ENCODE measurements at places on chromosomes 5 and 9. TPM values are rescaled to one million over a fixed set of nuclear protein-coding genes. Genes with fewer than 3 reads are reported as not detected.

The FLT4 gene
- 8.2 TPM for total RNA-seq

DNA sequence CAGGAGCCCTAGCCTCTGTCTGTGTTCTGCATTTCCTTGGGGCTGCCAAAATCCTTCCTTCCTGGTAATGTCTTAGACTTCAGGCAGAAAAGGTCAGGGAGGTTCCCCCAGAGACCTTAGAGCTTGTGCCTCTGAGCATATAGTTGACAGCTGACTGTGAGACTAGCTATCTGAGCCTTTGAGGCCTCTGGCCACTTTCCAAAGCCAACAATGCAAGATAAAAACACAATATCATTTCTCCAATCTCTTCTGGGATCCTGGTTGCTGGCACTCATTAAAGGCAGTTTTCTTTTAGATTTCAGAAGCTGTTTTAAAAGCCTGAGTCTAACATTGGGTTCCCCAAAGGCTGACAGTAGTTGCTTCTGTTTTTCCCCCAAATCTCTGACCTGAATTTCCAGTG, 13.2 kb upstream of the GLRA1 start:
- no peak overlapping the region for H3K4me3 ChIP-seq
- H3K27ac ChIP-seq = no peak overlapping the region
- no peaks in the 10 kb centered on the region for H3K27me3 ChIP-seq
- no peaks in the 10 kb centered on the region for H3K36me3 ChIP-seq

DNA sequence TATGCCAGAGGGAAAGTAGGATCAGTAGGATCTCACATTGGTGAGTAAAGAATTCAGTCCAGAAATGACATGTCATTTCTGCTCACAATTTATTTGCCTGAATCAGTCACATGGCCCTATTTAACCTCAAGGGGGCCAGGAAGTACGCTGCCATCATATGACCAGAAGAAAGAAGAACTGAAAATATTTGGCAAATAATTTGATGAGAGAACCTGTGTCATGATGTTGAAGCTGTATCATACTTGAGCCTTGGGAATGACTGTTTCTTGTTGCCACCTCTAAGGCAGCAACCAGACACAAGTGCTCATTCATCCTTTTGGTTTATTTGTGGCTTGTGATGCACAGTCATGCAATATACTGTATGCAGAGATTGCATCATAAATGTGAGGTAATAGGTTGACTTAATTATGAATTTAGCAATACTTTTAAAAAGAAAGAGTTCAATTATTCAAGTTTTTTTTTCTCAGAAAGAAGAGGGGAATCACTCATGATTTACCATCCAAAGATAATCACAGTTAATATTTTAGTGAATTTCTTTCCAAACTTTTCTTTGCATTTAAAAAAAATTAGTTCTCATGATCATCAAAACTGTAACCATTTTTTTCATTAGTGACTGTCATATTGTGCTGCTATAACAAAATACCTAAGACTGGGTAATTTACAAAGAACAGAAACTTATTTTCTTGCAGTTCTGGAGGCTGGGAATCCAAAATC, 8.2 kb upstream of the ZFYVE16 start:
- H3K27ac ChIP-seq = no peak overlapping the region
- H3K4me1 ChIP-seq = no peaks in the 10 kb centered on the region
- H3K27me3 ChIP-seq = no peaks in the 10 kb centered on the region
- H3K4me3 ChIP-seq = no peak overlapping the region
- no peak for DNase-seq

DNA sequence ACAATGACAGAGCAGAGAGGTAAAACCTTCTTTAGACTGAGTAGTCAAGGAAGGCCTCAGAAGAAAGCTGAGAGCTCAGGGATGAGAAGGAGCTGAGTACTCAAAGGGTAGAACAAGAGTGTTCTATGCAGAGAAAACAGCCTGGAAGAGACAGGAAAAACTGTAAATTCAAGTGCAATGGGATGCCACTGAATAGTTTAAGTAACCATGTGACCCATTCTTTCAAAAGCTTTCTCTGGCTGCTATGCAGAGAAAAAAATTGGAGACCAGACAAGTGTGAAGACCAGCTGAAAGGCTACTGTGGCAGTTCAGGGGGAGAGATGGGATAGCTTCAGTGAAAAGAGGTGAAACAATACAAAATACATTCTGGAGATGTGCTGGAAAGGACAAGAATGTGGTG, 61.3 kb upstream of the RNF38 start:
- no peaks in the 10 kb centered on the region for H3K27me3 ChIP-seq
- H3K36me3 ChIP-seq = no peaks in the 10 kb centered on the region
- no peak overlapping the region for H3K4me3 ChIP-seq
- no peak overlapping the region for H3K27ac ChIP-seq
- no peak for DNase-seq

- H3K36me3 ChIP-seq = no peaks in the 10 kb centered on the region
- H3K4me3 ChIP-seq = no peak overlapping the region
- no peak overlapping the region for H3K27ac ChIP-seq
- no peaks in the 10 kb centered on the region for H3K4me1 ChIP-seq
Observed at GRCh38 chr5:139104577-139105276, 93.4 kb downstream of the SIL1 start.

The CDC25C gene
- 4.3 TPM for total RNA-seq

The GRIA1 gene
- total RNA-seq = not detected

DNA sequence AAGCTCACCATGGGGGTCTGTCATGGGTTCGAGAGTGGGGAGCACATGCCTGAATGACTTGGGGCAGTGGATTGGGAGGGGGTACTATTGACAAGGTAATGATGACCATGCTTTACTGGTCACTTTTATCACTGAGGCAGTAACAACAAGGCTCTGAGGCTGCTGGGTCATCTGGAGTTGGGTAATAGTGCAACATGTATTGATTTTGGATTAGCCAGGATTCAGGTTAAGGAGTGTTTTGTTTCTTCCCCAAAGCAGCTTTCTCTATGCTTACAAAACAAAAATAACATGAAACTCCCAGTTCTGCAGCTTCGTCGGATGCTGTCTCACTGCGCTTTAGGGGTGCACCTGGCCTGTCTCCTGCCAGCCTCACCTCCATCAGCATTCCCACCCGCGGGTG, 155.3 kb downstream of the GADD45G start:
- H3K27ac ChIP-seq = no peak overlapping the region
- H3K36me3 ChIP-seq = no peaks in the 10 kb centered on the region
- no peak overlapping the region for H3K4me3 ChIP-seq
- no peak for DNase-seq

- H3K4me3 ChIP-seq = no peak overlapping the region
- no peak overlapping the region for H3K27ac ChIP-seq
- H3K36me3 ChIP-seq = no peaks in the 10 kb centered on the region
- no peaks in the 10 kb centered on the region for H3K4me1 ChIP-seq
Observed at GRCh38 chr5:1039706-1040260, 31.2 kb downstream of the NKD2 start.

DNA sequence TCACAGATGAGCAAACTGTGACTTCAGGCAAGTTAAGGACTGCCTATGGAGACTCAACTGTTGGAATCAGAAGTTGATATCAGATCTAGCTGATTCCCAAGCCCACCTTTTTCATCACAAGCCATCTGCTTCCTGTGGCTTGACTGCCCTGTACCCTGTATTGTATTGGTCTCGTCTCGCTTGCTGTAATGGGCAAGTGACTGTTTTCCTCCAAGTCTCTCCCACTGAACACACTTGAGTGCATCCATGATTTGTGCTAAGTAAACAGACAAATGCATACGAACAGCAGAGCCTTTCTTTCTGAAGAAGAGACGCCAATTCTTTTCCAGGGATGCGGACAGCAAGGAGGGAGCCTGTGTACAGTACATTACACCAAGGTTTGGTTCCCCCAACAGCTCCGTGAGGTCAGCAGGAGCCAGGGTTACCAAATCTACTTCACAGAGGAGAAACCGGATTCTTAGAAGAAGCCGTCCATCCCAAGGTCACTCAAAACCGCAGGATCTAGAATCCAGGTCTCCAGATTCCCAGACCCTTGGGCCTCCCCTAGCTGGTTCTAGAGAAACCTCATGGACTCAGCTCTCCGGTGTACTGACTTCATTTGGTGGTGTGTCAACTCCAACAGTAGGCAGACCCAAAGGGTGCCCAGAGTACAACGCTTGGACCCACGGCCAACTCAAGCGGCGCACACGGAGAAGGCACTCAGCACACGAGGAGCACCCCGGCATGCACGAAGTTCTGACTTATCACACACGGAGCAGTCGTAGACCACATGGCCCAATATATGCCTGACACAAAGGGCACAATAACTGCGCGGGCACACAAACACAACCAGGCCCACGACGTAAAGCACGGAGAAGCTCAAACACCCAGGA, 1.1 kb downstream of the BAG1 start:
- H3K4me1 ChIP-seq = peaks cover 35% of the 10 kb centered on the region
- H3K4me3 ChIP-seq = peak overlapping the region; percentile 92
- H3K27me3 ChIP-seq = no peaks in the 10 kb centered on the region
- H3K27ac ChIP-seq = peak overlapping the region; percentile 85
- no peak for DNase-seq
- peaks cover 36% of the 10 kb centered on the region for H3K36me3 ChIP-seq

DNA sequence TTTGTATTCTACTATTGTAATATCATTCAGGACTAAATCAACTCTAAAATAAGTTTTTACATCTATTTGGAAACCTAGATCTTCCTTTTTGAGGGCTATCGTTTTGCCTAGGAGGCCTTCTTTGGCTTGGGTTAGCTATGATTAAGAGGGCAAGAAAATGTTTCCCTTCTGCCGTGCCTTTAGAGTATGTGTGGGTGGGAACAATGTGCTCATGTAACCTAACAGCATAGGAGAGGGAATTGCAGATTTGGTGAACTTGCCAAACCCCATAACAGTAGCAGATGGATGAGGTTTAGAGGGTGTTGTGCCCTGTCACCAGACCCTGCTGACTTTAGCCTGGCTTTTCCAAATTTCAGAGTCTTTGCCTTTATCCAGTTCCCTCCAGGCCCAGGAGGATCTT, 339.0 kb downstream of the ADGRV1 start:
- DNase-seq = no peak
- H3K27ac ChIP-seq = no peak overlapping the region
- H3K27me3 ChIP-seq = no peaks in the 10 kb centered on the region

GRCh38 chr5:55230086-55230629, 3.0 kb upstream of the MCIDAS start:
- DNase-seq = no peak
- peaks cover 79% of the 10 kb centered on the region for H3K27me3 ChIP-seq
- H3K4me3 ChIP-seq = no peak overlapping the region
- no peak overlapping the region for H3K27ac ChIP-seq
- H3K36me3 ChIP-seq = no peaks in the 10 kb centered on the region

DNA sequence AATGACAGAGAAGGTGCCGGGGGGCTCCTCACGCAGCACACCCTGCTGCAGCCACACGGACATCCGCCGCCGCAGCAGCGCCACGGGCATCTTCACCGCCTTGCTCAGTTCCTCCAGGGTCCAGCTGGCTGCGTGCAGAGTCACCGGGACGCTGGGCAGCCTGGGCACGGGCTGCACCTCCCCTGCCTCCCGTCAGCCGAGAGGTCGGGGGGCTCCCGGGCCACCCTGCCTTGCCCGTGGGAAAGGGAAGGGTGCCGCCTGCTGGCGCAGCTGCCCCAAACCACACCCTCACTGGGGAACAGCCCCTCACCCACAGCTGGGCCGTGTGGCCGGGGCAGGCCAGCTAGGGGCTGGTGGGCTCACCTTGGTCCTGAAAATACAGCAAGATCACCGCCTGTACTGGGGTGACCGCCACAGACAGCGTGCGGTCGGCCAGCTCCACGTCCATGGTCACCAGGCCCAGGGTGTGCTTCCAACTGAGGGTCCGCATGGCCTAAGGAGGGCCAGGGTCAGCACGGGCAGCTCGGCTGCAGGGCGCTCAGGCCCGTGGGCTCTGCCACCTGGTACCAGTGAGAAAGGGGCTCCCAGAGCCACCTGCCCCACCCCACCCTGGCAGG, 3.6 kb upstream of the TMEM210 start:
- no peak for DNase-seq
- H3K4me3 ChIP-seq = no peak overlapping the region
- H3K36me3 ChIP-seq = no peaks in the 10 kb centered on the region
- H3K27me3 ChIP-seq = peaks cover 3% of the 10 kb centered on the region
- H3K4me1 ChIP-seq = no peaks in the 10 kb centered on the region

DNA sequence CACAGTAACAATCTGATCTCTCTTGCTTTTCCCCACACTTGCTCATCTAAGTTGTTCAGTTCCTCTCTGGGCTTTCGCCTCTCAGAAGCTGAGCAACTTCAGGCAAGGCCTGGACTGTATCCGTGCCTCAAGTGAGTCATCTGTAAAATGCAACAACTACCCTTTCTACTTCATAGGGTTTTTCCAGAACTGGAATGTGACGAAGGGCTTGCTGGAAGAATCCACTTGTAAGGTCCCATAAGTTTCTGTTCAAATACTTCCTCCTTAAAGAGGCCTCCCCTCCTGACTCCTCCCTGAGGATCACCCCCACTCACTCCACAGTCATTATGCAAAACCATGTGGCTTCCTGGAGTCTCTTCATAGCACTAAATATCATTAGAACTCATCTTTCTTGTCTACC, 17.5 kb upstream of the INSYN2B start:
- no peak overlapping the region for H3K27ac ChIP-seq
- no peak overlapping the region for H3K4me3 ChIP-seq
- peaks cover 5% of the 10 kb centered on the region for H3K36me3 ChIP-seq
- H3K27me3 ChIP-seq = no peaks in the 10 kb centered on the region
- DNase-seq = no peak

The PCDHGA5 gene
- total RNA-seq = 0.11 TPM

GRCh38 chr5:77129391-77129990, 42.4 kb upstream of the ZBED3 start:
- H3K27me3 ChIP-seq = no peaks in the 10 kb centered on the region
- no peak overlapping the region for H3K4me3 ChIP-seq
- no peaks in the 10 kb centered on the region for H3K4me1 ChIP-seq
- H3K27ac ChIP-seq = no peak overlapping the region
- no peaks in the 10 kb centered on the region for H3K36me3 ChIP-seq

The MSX2 gene
- total RNA-seq = not detected

All from CD8-positive, alpha-beta memory T cell (primary cell).